ENCODE measurements at places on chromosomes 12 and 14. TPM values are rescaled to one million over a fixed set of nuclear protein-coding genes. Genes with fewer than 3 reads are reported as not detected.

RNASE7 gene
- total RNA-seq = not detected

DNA sequence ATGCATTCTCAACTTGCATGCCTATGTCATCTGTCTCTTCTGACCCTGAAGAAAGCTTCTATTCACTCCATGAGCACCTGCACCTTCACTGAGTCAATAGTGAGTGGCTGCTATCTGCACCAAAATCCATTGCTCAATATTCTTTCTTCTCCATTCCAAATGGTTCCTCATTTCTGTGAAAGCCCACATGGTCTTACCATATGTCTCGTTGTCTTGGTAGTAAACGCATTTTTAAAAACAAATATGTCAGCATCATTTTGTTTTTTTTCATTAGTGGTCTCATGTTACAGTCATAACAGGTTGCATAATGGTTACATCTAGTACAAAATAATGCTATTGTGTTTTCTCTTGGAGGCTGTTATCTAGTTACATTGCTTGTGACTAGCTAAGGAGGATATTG is 106.9 kb upstream of the CPM start:
- no peaks in the 10 kb centered on the region for H3K36me3 ChIP-seq
- H3K4me3 ChIP-seq = no peak overlapping the region
- no peak for DNase-seq
- no peaks in the 10 kb centered on the region for H3K4me1 ChIP-seq
- H3K27ac ChIP-seq = no peak overlapping the region

CCDC197 gene
- total RNA-seq = not detected

- no peaks in the 10 kb centered on the region for H3K27me3 ChIP-seq
- no peak overlapping the region for H3K4me3 ChIP-seq
- DNase-seq = no peak
- H3K27ac ChIP-seq = no peak overlapping the region
These were observed 320.8 kb downstream of the MED13L start for GRCh38 chr12:115956659-115957058.

RNF212B gene
- total RNA-seq = not detected

DNA sequence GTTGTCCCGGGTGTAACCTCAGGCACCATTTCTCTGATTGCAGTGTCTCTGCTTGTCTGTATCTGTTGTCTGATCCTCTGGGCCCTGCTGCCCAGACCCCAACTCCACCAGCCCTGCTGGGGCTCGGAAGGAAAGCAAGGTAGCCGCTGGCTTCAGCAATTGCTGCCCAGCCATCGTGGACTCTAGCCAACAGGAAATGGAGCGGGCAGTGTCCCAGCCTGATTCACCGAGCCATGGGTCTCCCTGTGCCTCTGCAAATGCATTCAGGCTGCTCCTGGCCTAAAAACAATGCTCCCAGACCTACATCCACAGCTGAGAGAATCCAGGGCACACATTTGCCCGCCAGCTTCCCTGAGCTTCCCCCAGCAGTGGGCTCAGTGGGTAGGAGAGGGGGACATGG is 9.2 kb downstream of the TUNAR start:
- no peak overlapping the region for H3K4me3 ChIP-seq
- no peaks in the 10 kb centered on the region for H3K27me3 ChIP-seq
- no peaks in the 10 kb centered on the region for H3K36me3 ChIP-seq
- peak overlapping the region; percentile 16 for H3K27ac ChIP-seq
- no peaks in the 10 kb centered on the region for H3K4me1 ChIP-seq
- no peak for DNase-seq

GRCh38 chr12:1922075-1922709 is 3.7 kb upstream of the CACNA2D4 start:
- H3K4me1 ChIP-seq = peaks cover 24% of the 10 kb centered on the region
- no peaks in the 10 kb centered on the region for H3K36me3 ChIP-seq
- H3K27me3 ChIP-seq = no peaks in the 10 kb centered on the region
- DNase-seq = no peak

DNA sequence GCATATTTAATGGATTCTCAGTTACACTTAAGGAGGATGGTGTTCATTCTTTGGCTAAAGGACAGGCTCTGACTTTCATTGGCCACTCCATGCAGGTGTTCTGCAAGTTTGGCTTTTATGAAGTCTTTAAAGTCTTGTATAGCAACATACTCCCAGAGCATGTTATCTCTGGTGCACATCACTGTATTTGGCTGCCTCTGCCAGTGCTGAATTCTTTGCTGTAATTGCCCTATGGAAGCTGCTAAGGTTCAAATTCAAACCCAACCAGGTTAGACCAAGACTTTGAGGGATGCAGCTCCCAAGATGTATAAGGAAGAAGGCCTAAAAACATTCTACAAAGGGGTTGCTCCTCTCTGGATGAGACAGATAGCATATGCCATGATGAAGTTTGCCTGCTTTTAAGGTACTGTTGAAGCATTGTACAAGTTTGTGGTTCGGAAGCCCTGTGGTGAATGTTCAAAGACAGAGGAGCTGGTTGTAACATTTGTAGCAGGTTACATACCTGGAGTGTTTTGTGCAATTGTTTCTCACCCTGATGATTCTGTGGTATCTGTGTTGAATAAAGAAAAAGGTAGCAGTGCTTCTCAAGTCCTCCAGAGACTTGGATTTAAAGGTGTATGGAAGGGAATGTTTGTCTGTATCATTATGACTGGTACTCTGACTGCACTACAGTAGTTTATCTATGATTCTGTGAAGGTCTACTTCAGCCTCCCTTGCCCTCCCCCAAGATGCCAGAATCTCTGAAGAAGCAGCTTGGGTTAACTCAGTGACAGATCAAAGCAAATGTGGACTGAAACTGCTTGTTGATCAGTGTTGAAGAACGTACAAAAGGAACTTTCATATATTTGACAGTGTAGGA is 19.4 kb downstream of the TMEM116 start:
- H3K36me3 ChIP-seq = peaks cover 5% of the 10 kb centered on the region
- H3K4me3 ChIP-seq = no peak overlapping the region
- DNase-seq = no peak
- H3K4me1 ChIP-seq = no peaks in the 10 kb centered on the region
- no peaks in the 10 kb centered on the region for H3K27me3 ChIP-seq
- no peak overlapping the region for H3K27ac ChIP-seq

DNA sequence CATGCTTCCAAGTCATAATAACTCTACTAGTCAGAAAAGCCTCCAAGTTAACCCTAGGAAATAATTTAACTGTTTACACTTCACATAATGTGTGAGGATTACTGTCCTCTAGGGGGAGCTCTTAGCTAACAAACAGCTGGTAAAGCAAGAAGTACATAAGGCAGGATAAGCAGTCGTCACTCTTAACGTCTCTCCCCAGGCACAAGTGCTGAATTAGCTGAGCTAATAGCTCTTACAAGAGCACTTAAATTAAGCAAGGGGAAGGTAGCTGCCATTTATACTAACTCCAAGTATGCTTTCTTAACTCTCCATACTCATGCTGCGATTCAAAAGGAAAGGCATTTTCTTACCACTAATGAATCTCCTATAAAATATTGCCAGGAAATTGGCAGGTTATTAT is 79.3 kb upstream of the TSPAN11 start:
- DNase-seq = no peak
- no peak overlapping the region for H3K27ac ChIP-seq
- H3K4me1 ChIP-seq = no peaks in the 10 kb centered on the region
- H3K36me3 ChIP-seq = no peaks in the 10 kb centered on the region

- no peaks in the 10 kb centered on the region for H3K36me3 ChIP-seq
- no peaks in the 10 kb centered on the region for H3K4me1 ChIP-seq
- H3K27me3 ChIP-seq = no peaks in the 10 kb centered on the region
- H3K4me3 ChIP-seq = no peak overlapping the region
- no peak for DNase-seq
These were observed 9.0 kb upstream of the CD163 start for GRCh38 chr12:7512553-7512952.

PRB2 gene
- total RNA-seq = not detected

EMP1 gene
- 588 TPM for total RNA-seq

- DNase-seq = no peak
- peaks cover 20% of the 10 kb centered on the region for H3K4me1 ChIP-seq
- H3K4me3 ChIP-seq = no peak overlapping the region
- no peaks in the 10 kb centered on the region for H3K36me3 ChIP-seq
- H3K27ac ChIP-seq = no peak overlapping the region
These were observed 184.4 kb upstream of the SLC38A2 start for GRCh38 chr12:46556819-46557524.

- no peaks in the 10 kb centered on the region for H3K4me1 ChIP-seq
- H3K36me3 ChIP-seq = no peaks in the 10 kb centered on the region
- no peaks in the 10 kb centered on the region for H3K27me3 ChIP-seq
These were observed 4.1 kb downstream of the CACNA2D4 start for GRCh38 chr12:1914114-1914911.

OAS2 gene
- total RNA-seq = 8.0 TPM

- H3K36me3 ChIP-seq = no peaks in the 10 kb centered on the region
- no peaks in the 10 kb centered on the region for H3K4me1 ChIP-seq
- no peak overlapping the region for H3K27ac ChIP-seq
- H3K4me3 ChIP-seq = no peak overlapping the region
- no peak for DNase-seq
These were observed 2.2 kb downstream of the TBPL2 start for GRCh38 chr14:55438066-55438683.

GRCh38 chr14:31261859-31262731 is 54.5 kb upstream of the HECTD1 start:
- no peaks in the 10 kb centered on the region for H3K36me3 ChIP-seq
- H3K27ac ChIP-seq = peak overlapping the region; percentile 73
- H3K4me1 ChIP-seq = peaks cover 4% of the 10 kb centered on the region
- H3K27me3 ChIP-seq = no peaks in the 10 kb centered on the region
- no peak overlapping the region for H3K4me3 ChIP-seq
- DNase-seq = no peak

FOXJ2 gene
- total RNA-seq = 17.1 TPM

GRCh38 chr14:67372833-67373232 is 12.7 kb downstream of the EIF2S1 start:
- H3K27ac ChIP-seq = no peak overlapping the region
- peaks cover 61% of the 10 kb centered on the region for H3K36me3 ChIP-seq
- H3K4me3 ChIP-seq = no peak overlapping the region
- H3K4me1 ChIP-seq = no peaks in the 10 kb centered on the region

DNA sequence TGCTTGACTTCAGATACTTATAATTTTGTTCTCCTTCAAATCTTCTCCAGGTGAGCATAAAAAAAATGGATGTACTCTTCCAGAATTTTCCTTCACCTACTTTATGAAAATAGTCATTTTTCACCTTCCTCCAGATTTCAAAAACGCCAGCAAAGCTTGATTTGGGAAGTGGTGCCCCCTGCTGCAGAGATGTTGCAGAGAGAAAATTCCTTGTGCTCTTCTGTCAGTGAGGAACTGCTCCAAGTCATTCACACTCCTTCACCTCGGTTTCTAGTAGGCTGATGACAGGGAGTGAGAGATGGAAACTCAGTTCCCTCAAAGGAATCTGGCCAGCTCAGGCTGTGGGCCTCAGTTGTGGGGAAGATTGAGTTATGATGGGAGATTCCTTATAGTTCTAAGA is 24.2 kb upstream of the RNASE3 start:
- H3K4me3 ChIP-seq = no peak overlapping the region
- no peaks in the 10 kb centered on the region for H3K4me1 ChIP-seq
- H3K27me3 ChIP-seq = no peaks in the 10 kb centered on the region
- no peak overlapping the region for H3K27ac ChIP-seq

- H3K27me3 ChIP-seq = no peaks in the 10 kb centered on the region
- no peak overlapping the region for H3K27ac ChIP-seq
- no peak overlapping the region for H3K4me3 ChIP-seq
- H3K36me3 ChIP-seq = no peaks in the 10 kb centered on the region
These were observed 73.9 kb downstream of the HSD17B6 start for GRCh38 chr12:56836800-56837663.

GRCh38 chr14:59116984-59117415 is 71.5 kb upstream of the DAAM1 start:
- H3K4me1 ChIP-seq = no peaks in the 10 kb centered on the region
- H3K36me3 ChIP-seq = no peaks in the 10 kb centered on the region
- no peak overlapping the region for H3K4me3 ChIP-seq
- H3K27me3 ChIP-seq = no peaks in the 10 kb centered on the region
- no peak overlapping the region for H3K27ac ChIP-seq

GRCh38 chr14:50319721-50320120 is 7.6 kb downstream of the DMAC2L start:
- DNase-seq = no peak
- no peaks in the 10 kb centered on the region for H3K4me1 ChIP-seq
- peak overlapping the region; percentile 84 for H3K27ac ChIP-seq
- no peaks in the 10 kb centered on the region for H3K27me3 ChIP-seq
- peaks cover 11% of the 10 kb centered on the region for H3K36me3 ChIP-seq
- H3K4me3 ChIP-seq = no peak overlapping the region

DNA sequence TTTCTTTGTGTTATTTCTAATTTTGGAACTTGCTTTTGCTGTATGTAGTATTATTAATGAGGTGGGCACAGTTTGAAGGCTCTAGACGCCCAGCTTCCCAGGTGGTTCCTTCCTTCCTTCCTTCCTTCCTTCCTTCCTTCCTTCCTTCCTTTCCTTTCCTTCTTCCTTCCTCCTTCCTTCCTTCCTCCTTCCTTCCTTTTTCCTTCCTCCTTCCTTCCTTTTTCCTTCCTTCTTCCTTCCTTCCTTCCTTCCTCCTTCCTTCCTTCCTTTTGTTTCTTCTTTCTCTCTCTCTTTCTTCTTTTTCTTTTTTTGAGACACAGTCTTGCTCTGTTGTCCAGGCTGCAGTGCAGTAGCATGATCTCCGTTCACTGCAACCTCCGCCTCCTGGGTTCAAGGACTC is 906.7 kb downstream of the AACS start:
- H3K4me3 ChIP-seq = no peak overlapping the region
- H3K36me3 ChIP-seq = no peaks in the 10 kb centered on the region
- H3K4me1 ChIP-seq = no peaks in the 10 kb centered on the region
- H3K27ac ChIP-seq = no peak overlapping the region
- DNase-seq = no peak

DNA sequence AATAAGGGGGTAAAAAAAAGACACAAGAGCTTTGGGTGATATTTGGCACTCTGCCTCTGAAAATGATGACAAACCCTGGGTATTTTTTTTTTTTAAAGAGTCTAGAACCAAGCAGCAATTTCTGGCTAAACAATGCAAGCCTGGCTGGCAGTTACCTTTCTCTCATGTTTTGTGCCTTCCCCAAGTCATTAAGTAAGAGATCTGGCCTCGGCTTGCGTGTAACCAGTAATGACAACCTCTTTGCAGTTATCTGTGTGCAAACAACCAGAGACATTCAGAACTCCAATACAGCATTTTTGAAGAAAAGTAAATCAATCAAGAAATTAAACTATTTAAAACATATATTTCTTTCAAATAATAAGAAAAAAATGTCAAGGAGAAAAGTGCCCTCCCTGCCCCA is 167.5 kb downstream of the KCNC2 start:
- no peak for DNase-seq
- H3K27me3 ChIP-seq = no peaks in the 10 kb centered on the region
- no peaks in the 10 kb centered on the region for H3K4me1 ChIP-seq

CLEC1B gene
- total RNA-seq = not detected

GRCh38 chr14:54935958-54936357 is 33.3 kb upstream of the GCH1 start:
- no peaks in the 10 kb centered on the region for H3K4me1 ChIP-seq
- H3K4me3 ChIP-seq = no peak overlapping the region
- H3K36me3 ChIP-seq = no peaks in the 10 kb centered on the region
- no peaks in the 10 kb centered on the region for H3K27me3 ChIP-seq
- H3K27ac ChIP-seq = no peak overlapping the region
- no peak for DNase-seq

Measured in ascending aorta (tissue), 2 donors.